ENCODE measurements at places on chromosomes 2 and 18.
A peak's percentile ranks its signal among the peaks of the same experiment; 100 is the strongest.

- no peak for DNase-seq
Observed at GRCh38 chr2:134127496-134127895, 126.4 kb upstream of the MGAT5 start.

DNA sequence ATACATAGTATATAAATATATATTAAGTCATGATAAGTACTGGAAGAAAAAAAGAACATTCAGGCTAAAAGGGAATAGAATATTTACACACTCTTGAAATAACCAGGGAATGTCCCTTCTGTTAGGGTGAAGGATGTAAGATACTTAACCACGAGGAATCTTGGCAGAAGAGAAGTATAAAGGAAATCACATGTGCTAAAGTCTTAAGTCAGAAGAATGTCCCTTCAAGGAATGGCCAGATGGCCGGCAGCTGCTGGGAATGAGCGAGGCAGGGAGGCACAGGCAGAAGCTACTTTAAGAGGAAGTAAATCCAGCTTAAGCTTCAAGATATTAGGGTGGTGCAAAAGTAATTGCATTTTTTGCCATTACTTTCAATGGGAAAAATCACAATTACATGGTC is 5.5 kb downstream of the CCDC102B start:
- no peak for DNase-seq

GRCh38 chr2:11757101-11757500 is 10.7 kb downstream of the LPIN1 start:
- no peak for DNase-seq

GRCh38 chr2:238238766-238239542 is 884 bp downstream of the HES6 start:
- no peak for DNase-seq

- DNase-seq, result peak; percentile 29
Observed at GRCh38 chr2:168851674-168852320, 38.4 kb downstream of the SPC25 start.

- no peak for DNase-seq
Observed at GRCh38 chr18:69980982-69981804, 33.5 kb upstream of the CD226 start.

DNA sequence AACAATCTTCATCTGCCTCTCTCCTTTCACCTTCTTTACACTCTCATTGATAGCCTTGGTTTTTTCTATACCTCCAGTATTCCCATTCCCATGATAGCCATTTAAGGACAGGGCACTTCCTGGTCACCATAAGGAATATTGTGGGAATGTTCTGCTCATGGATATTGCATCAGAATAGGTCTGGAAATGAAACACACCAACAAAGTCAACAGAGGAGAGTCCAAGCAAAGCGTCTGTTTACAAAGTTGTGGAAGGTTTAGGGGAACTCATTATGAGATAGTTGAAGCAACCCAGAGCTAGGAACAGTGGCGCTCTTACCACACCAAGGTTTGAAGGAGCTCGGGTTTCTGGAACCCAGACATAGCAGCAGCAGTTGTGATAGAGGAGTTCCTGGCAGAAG is 150.3 kb upstream of the TNP1 start:
- DNase-seq, result no peak

DNA sequence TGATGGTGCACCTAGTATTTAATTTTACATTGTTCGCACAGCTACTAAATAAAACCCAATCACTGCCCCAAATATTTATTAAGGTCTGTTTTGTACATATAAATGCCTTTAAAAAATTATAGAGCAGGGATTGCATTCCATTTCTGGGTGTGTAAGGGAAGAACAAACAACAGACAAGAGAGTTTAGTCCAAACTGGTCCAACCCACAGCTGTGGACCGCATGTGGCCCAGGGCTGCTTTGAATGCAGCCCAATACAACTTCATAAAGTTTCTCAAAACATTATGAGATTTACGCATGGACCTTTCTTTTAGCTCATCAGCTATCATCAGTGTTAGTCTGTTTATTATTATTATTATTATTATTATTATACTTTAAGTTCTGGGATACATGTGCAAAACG is 114.8 kb upstream of the LRATD1 start:
- DNase-seq, result no peak

DNA sequence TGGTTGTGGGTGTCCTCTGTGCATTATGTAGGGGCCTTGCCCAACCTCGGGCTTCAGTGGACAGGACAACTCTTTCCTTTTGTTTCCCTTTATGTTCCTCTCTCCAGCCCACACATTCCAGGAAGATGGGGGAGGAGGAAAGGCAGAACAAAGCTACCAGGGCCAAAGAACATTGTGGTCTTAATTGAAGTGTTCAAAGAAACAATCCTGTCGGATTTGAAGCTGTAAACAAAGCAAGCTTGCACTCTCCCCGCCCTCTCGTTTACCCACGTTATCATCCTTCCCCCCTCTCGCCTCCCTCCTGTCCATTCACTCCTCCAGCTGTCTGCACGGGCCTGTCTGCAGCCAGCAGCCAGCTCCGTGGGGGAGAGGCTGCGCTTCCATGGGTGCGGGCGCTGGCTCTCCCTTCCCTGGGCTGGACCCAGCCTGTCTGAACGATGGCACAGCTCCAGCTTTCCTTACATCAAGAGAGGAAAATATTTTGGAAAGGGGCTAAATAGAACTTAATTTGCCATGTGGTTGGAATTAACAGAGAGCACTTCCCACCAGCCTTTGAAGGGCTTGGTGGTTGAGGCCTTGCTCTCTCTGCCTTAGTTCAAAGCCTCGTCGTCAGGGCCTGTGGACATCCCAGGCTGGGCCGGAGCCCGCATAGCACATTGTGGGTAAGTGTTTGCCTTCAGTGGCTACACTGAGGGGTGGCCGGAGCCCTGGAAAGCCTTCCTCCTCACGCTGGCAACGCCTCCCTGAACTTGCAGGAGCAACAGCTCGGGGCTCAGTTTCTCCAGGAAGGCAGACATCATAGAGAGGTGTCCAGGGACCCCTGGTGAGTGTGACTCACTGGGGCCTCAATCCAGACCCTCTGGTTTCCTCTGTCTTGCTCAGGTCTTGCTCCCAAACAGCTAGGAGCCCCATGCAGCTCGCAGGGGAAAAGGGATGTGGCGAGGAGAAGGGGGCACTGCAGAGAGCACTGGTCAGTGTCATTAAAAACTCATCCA is 60.6 kb upstream of the HS6ST1 start:
- no peak for DNase-seq

GRCh38 chr2:173353556-173353955 is 1.1 kb upstream of the CDCA7 start:
- no peak for DNase-seq

- DNase-seq, result no peak
Observed at GRCh38 chr18:14100503-14101286, 31.5 kb downstream of the ZNF519 start.

- no peak for DNase-seq
Observed at GRCh38 chr2:134714228-134714627, 4.6 kb downstream of the TMEM163 start.

GRCh38 chr2:84857566-84857965 is 23.3 kb downstream of the TRABD2A start:
- no peak for DNase-seq

DNA sequence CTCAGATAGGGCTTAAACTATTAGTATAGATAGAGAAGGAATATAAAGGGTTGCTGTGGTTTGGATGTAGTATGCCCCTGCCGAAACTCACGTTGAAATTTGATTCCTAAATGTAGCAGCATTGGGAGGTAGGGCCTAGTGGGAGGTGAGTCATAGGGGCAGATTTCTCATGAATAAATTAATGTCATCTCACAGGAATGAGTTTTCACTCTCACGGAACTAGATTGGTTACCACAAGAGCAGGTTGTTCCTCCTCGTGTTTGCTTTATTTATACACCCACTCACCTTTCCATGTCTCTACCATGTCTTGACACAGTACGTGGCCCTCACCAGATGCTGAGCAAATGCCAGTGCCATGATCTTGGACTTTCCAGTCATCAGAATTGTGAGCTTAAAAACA is 218.2 kb downstream of the RBM43 start:
- peak; percentile 7 for DNase-seq

DNA sequence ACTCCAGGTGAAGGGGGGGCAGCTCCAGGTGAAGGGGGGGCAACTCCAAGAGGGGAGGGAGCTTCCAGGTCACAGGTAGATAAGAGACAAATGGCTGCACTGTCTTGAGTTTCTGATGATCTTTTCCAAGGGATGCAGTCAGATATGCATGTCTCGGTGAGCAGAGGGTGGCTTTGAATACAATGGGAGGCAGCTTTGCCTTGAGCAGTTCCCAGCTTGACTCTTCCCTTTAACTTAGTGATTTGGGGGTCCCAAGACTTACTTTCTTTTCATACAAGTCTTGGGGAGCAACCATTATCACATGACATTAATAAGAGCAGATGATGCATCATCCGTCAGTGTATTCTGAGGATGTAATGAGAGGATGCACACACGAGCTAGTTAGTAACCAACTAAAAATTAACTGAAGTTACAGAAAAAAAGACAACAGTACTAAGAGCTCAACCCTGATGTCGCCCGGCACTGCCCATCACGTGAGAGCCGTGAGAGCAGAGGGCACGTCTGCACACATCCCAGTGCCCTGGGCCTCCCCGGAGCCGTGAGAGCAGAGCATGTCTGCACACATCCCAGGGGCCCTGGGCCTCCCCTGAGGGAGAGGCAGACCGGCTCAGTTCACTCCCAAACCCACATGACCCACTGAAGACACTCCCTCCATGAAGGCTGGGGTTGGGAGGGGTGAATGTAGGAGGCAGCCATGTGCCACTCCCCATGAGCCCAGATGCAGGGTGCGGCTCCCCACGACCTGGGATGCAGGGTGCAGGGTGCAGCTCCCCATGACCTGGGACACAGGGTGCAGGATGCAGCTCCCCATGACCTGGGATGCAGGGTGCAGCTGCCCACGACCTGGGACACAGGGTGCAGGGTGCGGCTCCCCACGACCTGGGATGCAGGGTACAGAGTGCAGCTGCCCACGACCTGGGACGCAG is 39.4 kb downstream of the PXDN start:
- DNase-seq, result no peak

DNA sequence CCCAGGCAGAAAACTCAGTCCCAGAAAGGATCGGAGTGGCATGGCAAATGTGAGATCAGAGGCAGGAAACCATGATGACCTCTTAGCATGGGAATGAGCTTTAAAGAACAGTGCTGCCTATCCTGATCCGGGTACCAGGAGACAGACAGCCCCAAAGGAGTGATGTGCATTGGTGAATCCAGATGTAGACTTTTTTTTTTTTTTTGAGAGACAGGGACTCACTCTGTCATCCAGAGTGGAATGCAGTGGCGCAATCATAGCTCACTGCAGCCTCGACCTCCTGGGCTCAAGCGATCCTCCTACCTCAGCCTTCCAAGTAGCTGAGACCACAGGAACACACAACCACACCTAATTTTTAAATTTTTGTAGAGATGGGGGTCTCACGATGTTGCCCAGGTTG is 122.7 kb downstream of the VAPA start:
- DNase-seq, result no peak

GRCh38 chr2:181586569-181587081 is 70.3 kb downstream of the CERKL start:
- no peak for DNase-seq

DNA sequence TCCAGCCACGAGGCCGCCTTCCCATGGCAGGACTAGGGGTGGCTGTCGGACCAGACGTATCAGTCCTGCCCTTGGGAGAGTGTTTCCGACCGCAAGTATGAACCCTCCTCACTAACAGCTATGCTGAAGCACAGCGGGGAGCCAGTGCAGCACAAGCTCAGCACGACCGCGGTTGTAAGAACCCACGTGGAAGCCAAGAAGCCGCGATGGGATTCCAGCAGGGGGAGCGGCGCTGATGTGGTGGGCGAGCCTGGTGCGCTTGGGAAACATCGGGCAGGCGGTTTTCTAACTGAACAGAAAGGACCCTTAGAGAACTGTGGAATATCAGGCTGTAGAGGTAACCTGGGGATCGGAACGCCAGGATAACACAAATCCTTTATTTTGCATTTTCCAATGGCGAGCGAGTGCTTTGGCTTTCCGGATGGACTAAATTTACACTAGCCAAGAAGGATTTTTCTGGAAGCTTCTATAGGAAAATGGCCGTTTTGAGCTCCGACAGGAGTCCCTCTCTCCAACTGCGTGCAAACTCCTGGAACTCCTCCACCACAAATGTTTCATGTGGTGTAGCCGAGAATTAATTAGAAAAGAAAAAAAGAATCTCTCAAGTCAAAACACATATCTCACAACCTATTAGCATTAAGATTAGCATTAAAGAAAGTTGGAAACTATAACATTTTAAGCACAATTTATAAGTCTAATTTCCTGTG is 132.0 kb upstream of the MYCN start:
- no peak for DNase-seq

DNA sequence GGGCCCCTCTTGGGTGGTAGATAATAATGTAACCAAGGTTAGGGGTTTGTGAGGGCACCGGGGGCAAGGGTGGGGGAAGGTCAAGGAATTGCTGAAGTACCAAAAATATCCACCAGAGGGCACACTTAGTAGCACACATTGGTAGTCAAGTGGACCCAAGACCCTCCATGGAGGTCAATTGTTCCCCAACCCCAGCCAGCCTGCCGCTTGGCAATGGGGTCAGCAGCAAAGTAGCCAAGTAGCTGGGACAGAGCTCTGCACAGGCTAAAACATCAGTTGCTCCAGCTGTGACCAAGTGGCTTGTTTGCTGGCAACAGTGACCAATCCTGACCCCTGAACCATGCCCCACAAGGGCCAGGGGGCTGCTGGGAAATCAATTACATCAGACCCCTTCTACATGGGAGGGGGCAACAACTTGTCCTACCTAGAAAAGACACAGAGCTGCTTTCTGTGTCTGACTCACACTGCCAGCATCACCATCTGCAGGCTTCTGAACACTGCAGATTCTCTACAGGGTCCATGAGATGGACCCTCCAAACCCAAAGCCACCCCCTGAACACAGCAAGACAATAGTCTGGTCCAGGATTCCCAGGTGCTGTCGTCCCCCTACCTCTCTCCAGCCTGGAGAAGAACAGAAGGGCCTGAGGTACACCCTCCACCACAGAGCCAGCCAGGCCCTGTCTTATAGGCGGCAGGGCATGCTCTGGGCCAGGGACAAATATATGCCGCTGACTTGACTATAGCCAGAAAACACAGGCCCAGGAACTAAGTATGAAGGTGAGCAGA is 76.0 kb downstream of the EMX1 start:
- DNase-seq, result peak; percentile 22

- DNase-seq, result no peak
Observed at GRCh38 chr18:61855449-61856378, 37.1 kb downstream of the RNF152 start.

DNA sequence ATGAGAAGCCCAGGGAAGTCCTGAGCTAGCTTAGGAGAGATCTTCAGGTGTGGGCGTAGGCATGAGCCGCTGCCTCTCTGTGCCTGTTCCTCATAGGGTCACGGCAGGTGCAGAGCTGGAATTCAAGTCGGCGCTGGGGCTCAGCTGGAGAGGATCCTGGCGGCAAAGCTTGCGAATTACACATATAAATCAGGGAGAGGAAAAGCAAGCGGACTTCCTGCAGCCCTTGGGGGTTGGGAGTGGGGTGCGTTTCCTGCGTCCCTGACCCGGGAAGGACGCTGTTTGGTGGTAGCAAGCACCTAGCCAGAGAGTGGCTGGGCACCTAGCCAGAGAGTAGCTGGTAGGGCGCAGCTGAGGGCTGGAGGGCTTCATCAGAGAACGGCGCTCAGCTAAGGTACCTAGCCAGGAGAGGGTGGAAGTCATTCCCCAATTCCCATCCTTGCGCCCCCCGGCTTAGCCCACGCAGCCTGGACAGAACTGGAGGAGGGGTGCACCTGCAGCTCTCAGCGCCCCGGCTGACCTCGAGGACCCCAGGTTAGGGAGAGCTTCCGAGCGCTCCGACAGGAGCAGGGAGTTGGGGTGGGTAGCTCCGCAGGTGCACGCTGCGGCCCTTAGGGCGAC is 459 bp upstream of the EFR3B start:
- DNase-seq, result peak; percentile 50

GRCh38 chr2:25817630-25818029 is 60.7 kb downstream of the ASXL2 start:
- no peak for DNase-seq

- DNase-seq, result no peak
Observed at GRCh38 chr2:169721016-169721415, 12.6 kb upstream of the KLHL23 start.

Measured in HCT116 (cell line).